ENCODE measurements at places on chromosomes 4 and X. TPM values are rescaled to one million over a fixed set of nuclear protein-coding genes. Genes with fewer than 3 reads are reported as not detected.
A peak's percentile ranks its signal among the peaks of the same experiment; 100 is the strongest.

- no peak for DNase-seq
These were observed 1.0 kb upstream of the ACSL1 start for GRCh38 chr4:184826691-184827270.

VSIG1 gene
- total RNA-seq = 1.6 TPM

DNA sequence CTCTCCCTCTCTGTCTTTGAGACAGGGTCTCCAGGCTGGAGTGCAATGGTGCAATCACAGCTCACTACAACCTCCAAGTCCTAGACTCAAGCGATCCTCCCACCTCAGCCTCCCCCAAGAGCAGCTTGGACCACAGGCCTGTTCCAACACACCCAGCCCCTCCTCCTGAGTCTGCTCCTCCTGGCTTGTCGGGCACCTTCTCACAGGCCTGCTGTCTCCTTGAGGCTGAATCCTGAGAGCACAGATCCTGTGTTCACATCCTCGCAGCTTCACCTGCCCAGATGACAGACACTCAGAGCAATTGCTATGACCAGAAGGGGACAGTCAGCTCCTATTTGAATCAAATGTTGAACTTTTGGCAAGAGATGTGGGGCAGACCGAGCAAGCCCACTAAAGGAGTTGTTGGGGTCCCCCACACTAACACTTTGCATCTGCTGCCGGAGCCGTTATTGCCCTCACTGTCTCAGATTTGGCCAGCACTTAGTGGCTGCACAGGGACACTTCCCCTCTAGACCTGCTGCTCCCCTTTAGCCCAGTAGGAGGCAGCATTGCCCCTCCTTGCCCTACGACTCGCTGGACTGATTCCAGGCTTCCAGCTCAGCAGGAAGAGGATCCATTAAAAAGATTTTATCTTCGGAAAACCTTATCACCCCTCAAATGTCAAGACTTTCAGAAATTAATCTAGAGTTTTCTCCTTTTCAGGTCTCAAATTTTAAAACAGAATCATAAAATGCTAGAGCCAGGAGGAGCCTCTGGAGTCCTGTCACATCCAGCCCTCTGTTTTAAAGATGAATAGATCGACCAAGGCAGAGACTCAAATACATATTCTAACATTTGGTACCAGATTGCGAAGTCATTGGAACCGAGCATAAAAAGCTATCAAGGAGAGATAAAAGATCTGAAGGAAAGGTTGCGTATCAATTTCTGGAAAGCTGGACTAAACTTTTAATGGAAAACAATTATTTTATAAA lies 113.7 kb downstream of the USP46 start:
- DNase-seq = peak; percentile 71

ARAF gene
- 65.9 TPM for total RNA-seq

GRCh38 chr4:10416441-10416840 lies 40.8 kb downstream of the ZNF518B start:
- DNase-seq = peak; percentile 17

GAGE12H gene
- total RNA-seq = not detected

DNA sequence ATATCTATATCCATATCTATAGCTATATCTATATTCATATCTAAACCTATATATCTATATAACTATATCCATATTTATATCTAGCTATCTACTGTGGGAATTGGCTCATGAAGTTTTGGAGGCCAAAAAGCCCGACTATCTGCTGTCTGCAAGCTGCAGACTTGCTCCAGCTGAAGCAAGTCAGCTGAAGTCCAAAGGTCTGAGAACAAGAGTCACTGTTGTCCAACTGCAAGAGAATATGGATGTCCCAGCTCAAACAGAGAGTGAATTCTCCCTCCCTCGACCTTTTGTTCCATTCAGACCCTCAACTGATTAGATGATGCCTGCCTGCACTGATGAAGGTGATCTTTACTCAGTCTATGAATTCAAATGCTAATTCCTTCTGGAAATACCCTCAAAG lies 63.3 kb upstream of the VCX start:
- no peak for DNase-seq

DNA sequence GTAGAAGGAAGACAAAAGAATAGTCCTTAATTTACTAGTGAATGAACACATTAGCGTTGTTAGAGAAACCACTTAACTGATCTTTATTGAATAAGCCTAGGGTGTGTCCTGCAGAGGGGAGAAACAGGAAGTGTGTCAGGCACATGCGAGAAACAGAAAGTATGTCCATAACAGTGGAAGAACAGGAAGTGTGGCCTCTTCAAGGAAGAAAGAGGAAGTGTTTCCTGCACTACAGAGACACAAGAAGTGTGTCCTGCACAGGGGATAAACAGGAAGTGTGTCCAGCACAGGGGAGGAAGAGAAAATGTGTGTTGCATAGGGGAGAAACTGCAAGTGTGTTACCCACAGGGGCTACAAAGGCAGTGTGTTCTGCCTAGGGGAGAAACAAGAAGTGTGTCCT lies 539.6 kb upstream of the PRKX start:
- DNase-seq = no peak

DNA sequence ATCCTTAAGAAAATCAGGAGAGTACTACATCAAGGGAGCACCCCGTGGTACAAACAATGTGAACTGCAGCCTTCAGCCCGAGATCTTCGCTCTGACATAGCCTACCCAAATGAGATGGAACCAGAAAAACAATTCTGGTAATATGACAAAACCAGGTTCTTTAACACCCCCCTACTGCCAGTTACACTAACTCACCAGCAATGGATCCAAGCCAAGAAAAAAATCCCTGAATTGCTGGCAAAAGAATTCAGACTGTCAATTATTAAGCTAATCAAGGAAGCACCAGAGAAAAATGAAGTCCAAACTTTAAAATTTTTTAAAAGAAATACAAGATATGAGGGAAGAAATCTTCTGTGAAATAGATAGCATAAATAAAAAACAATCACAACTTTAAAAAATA lies 101.7 kb upstream of the KLF8 start:
- DNase-seq = no peak

DKK2 gene
- not detected for total RNA-seq

LPAR4 gene
- not detected for total RNA-seq

GYPA gene
- total RNA-seq = not detected

DNA sequence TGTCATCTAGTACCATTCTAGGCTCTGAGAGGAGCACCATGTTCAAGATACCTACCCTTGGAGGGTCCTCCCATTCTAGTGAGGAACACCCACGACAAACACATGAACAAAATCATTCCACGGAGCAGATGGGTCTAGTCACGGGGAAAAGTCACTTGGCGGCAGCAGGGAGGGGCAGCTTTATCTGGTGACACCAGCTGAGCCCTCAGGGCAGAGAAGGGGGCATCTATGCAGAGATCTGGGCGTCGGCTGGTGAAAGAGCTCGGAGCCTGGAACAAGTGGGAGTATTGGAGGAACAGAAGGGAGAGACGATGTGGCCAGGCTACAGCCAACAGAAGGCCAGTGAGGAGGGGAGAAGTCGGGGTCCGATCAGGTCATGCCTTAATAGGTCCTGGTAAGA lies 11.9 kb upstream of the PDHA1 start:
- DNase-seq = no peak

HSFX3 gene
- not detected for total RNA-seq

- DNase-seq = no peak
These were observed 103.4 kb upstream of the PJA1 start for GRCh38 chrX:69268611-69269010.

RAB9B gene
- total RNA-seq = 0.22 TPM

PLXNB3 gene
- 0.05 TPM for total RNA-seq

- no peak for DNase-seq
These were observed 105.8 kb upstream of the MAGEB18 start for GRCh38 chrX:26032111-26032912.

MAGEA10 gene
- not detected for total RNA-seq

DNA sequence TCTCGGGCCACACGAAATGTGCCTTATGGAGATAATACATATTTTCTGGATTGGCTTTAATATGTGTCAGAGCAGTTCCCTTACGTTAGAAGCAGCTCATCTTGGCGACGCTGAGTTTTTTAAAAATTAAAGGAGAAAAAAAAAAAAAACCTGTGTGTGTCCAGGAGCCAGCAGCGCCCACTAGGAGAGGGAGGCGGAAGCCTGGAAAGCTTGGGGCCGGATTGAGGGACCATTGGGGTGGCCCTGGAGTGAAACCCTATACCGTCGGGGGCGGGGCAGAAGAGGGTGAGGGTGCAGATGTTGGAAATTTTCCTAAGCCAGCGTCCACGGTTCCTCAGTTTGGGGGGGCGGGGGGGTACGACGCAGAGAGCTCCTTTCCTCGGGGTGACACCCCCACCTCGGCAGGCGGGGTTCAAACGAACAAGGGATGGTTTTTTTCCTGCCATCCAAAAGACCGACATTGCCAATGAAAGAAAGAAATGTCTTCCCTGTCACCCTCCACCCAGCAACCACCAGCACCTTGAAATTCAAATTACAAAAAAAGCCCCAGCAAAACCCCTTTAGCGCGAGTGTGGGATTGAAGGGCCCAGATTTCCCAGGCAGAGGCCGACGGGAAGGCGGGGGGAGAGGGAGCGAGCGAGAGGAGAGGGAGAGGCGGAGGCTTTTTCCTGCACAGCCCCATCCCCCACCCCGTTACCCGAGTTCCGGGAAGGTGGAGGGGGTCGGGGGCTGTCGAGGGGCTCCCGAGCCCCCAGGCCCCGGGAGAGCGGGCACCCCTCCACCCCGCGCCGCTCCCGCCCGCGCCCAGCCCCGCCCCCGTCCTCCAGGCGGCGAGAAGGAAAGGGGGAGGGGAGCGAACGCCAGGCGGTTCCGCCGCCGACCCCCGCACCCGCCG lies 859 bp downstream of the SMARCA1 start:
- DNase-seq = peak; percentile 12

DDIT4L gene
- total RNA-seq = 0.64 TPM

GRCh38 chr4:20418861-20419451 lies 167.3 kb downstream of the SLIT2 start:
- DNase-seq = peak; percentile 11

DNA sequence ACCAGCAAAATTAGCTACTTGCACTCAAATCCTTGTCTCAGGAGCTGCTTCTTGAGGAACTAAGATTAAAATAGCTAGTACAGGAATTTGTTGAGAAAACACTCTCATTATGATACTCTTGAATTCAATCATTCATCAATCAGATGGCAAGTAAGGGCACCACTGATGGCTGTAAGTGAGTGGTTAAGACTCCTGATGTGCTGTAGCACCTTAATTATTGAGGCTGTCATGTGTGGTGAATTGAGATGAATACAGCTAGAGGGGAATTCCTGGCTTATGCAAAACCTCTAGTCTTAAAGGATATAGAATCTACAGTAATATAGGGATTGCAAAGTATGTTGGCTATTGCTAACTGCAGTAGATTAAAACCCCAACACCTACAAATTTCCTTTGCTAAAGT lies 509.1 kb downstream of the IQCM start:
- DNase-seq = no peak

GRCh38 chr4:42473071-42473684 lies 75.9 kb downstream of the SHISA3 start:
- DNase-seq = no peak

DNA sequence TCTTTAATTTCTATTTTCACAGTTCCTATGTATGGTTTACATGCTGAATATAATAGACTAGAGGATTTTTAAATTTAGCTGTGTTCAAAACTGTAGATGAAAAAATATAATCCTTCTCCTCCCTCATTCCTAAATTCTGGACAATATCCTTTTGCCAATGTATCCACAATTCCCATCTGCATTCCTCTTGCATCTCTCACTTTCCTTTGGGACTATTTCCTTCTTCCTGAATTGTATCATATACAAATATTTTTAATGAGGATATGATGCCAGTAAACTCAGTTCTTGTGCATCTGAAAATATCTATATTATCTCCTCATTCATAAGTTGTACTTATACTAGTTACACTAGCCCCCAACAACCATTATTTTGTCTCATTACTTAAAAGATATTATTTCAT lies 46.7 kb downstream of the DDX60L start:
- no peak for DNase-seq
